ENCODE measurements at places on chromosomes 1 and 21.

DNA sequence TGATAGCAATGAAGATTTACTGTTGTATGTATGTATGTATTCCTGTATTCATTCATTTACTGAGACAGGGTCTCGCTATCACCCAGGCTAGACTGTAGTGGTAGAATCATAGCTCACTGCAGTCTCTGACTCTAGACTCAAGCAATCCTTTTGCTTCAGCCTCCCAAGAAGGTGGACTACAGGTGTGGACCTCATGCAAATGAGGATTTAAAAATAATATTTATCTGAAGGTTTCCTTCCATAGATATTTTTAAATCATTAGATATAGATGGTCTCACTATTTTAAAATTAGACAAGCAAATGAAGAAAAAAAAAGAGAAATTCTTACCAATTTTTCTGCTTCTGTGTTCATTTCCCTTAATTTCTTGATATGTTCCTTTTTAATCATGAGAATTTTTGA is 27.0 kb downstream of the MIXL1 start:
- no peak for DNase-seq

GRCh38 chr1:1128454-1129139 is 12.7 kb upstream of the C1orf159 start:
- peak; percentile 61 for DNase-seq

GRCh38 chr1:112807999-112808398 is 92.9 kb upstream of the PPM1J start:
- DNase-seq = no peak

DNA sequence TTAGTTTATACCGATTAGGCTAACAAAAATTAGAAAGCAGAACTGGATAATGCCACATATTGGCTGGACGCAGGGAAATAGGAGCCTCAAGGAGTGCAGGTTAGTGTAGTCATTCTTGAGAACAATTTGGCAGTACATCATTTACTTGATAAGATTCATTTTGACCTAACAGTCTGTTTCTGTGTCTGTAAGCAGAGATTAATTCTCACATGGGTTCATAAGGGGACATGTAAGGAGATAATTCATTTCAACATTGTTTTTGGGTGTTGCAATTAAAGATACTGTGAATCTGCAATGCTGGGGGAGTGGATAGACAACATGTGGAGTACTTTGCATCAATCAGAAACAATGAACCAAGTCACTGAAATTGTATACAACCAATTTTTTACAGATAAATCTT is 32.0 kb downstream of the AGO3 start:
- no peak for DNase-seq

- DNase-seq = peak; percentile 30
These were observed 93.4 kb upstream of the KCNE2 start for GRCh38 chr21:34270411-34270810.

DNA sequence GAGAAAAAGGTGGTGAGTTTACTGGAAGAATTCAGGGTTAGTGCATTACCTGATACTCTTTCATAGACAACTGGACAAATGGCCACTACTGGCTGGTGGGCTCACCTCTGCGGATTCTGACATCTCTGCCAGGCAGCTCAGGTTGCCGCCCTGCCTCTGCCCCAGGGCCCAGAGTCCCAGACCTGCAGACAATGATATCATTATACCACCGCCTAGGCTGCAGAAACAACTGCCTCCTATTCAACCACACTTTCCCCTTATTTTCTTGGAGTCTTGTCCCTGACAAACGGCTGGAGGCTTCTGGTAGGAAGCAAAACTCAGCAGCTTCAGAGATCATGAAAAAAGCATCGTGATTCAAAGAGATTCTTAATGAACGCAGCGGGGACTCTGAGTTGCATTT is 37.0 kb downstream of the IRF2BP2 start:
- DNase-seq = no peak

- DNase-seq = peak; percentile 94
These were observed 1.4 kb downstream of the CDA start for GRCh38 chr1:20590306-20590777.

- DNase-seq = no peak
These were observed 9.3 kb downstream of the CHD5 start for GRCh38 chr1:6170742-6171201.

DNA sequence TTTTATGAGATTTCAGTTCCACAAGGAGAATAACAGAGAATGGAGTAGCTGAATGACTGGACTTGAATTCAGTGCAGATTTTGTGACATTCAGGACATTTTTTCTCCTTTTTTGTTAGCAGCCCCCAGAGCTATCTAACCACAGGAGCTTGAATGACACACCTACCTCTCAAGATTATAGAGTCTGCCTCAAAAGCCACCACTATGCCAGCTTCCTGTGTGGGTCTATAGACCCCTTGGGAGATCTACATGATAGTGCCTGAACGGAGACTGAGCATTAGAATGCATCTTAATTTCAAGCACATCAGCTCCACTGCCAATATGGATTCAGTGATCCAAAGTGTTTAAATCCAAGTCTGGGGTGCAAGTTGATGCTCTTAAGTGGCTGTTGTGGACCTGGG is 74.4 kb upstream of the ZNF648 start:
- no peak for DNase-seq

GRCh38 chr1:185656663-185657062 is 77.5 kb upstream of the HMCN1 start:
- no peak for DNase-seq

GRCh38 chr1:240285540-240285939 is 193.9 kb downstream of the FMN2 start:
- DNase-seq = no peak

- DNase-seq = peak; percentile 41
These were observed 974 bp upstream of the FNBP1L start for GRCh38 chr1:93446837-93447451.

DNA sequence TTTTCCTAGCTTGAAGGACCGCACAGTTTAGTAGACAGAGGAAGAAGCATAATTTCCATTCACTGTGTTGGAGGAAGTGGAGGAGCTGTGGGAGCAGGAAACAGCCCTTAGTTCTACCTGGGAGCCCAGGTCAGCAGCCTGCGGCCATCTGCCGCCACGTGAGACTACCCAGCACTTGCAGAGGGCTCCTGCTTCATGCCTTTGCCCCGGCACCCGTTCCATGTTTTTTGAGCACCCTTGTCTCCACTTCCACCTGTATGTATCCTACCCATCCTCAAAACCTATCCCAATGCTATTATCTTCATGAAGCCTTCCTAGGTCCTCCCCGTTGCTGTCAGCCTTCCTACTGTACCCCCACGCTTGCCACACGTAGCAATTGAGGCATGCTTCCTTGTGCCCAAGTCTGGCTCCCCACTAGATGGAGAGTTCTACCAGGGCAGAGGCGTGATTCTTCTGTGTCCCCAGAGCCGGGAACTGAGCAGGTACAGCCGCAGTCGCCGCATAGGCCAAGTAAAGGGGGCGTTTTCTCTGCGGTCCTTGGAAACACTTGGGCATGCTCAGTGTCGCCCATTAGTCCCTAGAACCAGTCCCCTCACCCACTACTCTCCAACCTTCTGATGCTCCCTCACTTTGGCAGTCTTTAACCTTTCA is 1.9 kb downstream of the SLC6A9 start:
- DNase-seq = no peak

GRCh38 chr1:63955370-63956145 is 181.7 kb downstream of the ROR1 start:
- no peak for DNase-seq

DNA sequence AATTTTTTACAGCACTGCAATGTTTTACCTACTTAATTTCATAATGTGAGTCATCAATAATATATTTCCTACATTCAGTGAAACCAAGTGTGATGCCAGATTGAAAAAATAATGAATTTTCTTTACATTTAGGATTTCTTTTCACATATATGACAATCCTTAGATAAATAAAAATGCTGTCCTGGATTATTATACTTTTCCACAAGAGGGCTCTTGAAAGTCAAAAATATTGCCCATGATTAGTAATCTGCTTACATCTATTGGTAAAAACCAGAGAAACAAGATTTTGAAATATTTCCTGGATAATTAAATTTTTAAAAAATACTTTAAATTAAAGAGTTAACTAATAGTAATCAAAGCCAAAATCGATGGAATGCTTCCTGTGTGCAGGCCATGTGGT is 86.8 kb upstream of the PLPPR4 start:
- DNase-seq = no peak

DNA sequence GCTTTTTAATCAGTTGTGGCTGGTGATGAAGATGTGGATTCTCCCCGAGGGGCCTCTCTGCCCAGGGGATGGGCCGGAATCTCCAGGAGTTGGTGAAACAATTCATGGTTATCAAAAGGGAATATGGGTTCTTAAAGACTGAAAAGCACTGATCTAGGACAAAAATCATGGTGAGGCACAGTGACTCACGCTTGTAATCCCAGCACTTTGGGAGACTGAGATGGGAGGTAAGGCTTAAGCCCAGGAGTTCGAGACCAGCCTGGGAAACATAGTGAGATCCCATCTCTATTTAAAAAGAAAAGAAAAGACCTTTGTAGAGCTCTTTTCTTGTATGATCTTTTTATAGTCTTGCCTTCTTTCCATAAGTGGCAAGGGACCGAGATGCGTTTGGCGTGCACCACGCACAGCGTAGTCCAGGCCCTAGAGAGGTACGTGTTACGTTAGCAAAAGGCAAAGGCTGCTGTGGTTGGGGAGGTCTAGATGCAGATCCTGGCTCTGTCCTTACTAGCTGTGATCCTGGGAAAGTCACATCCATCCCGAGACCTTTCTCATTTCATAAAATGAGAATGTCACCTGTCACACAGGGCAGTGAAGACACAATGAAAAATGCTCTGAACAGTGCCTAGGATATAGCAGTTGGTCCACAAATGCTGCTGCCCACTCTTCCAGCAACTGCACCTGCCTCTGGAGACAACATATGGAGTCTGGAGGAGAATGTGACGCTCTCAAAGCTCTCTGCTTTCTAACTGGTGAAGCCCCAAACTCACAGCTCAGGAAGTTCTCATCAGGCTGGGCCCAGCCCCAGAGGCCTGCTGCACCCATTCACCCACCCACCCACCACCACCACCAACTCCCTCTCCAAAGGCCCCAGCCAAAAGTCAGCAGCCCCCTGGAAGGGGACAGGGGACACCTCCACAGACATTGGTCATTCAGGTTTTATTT is 54.8 kb downstream of the KIF21B start:
- no peak for DNase-seq

- DNase-seq = no peak
These were observed 16.5 kb downstream of the ADAM30 start for GRCh38 chr1:119879510-119880434.
